Frontal cortex (tissue), 4 donors: ENCODE measurements at places on chromosomes 5 and 9. TPM values are rescaled to one million over a fixed set of nuclear protein-coding genes. Genes with fewer than 3 reads are reported as not detected.

Gene TMEM252
- not detected for total RNA-seq

Gene SLC4A9
- under 0.01 TPM for total RNA-seq

GRCh38 chr5:133081036-133081435, 29.2 kb downstream of the HSPA4 start:
- DNase-seq: no peak

- DNase-seq: no peak
These were observed 159.5 kb downstream of the GAPVD1 start for GRCh38 chr9:125421166-125421565.

DNA sequence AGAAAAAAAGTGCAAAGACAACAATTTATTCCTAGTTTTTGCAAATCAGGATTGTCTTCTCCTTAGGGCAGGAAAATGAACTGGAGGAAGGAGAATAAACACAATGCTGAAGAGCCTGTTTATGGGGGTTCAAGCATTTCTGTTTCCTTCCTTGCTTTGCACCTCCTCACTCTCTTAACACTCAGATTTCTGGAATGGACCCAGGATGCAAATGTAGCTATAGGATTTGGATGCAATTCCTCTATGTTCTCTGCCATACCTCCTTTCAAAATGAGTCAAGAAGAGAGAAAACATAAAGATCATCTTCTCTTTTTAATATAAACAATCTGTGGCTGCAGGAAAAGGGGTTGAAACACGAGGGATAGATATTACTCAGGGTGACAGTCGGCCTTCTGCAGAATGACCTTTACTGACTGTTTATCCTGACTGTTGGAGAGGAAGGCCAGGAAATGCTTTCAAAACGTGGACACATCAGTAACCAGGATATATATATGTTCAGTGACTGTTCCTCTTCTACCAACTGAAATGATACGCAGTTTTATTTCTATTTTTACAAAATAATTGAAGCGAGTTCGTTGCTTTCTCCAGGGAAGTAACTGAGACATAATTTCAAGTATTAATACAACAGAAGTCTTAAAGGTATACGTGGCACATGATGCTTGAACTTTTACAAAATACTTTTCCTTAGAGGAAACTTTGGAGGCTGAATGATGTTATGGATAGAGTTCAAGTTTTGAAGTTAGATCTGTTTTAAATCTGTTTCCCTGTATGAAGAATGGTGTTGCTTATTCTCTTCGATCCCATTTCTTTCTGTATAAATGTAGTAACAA, 44.4 kb downstream of the ACTBL2 start:
- no peak for DNase-seq
